Smooth muscle cell of the umbilical artery (primary cell): ENCODE measurements at places on chromosomes 7 and 10. TPM values are rescaled to one million over a fixed set of nuclear protein-coding genes. Genes with fewer than 3 reads are reported as not detected.

OPALIN gene
- total RNA-seq = not detected in 2 replicates

ELMO1 gene
- under 0.01 and 0.09 TPM in 2 replicates for total RNA-seq

OLAH gene
- total RNA-seq = 0.30 and 0.65 TPM in 2 replicates

CYP3A7 gene
- total RNA-seq = 0.30 and 1.1 TPM in 2 replicates

DRGX gene
- total RNA-seq = not detected in 2 replicates

GIMAP1 gene
- total RNA-seq = under 0.01 TPM in 1 of 2 replicates, not detected in the other

GNG11 gene
- total RNA-seq = 26.1 and 27.0 TPM in 2 replicates

ZCCHC24 gene
- total RNA-seq = 14.3 and 24.5 TPM in 2 replicates

MEOX2 gene
- total RNA-seq = under 0.01 TPM in 1 of 2 replicates, not detected in the other

GJD4 gene
- not detected in 2 replicates for total RNA-seq

FOXP2 gene
- total RNA-seq = 0.92 and 1.2 TPM in 2 replicates

LAMB4 gene
- total RNA-seq = under 0.01 and 0.05 TPM in 2 replicates

LRRC17 gene
- total RNA-seq = 28.2 and 69.2 TPM in 2 replicates

FAM107B gene
- 11.1 and 14.3 TPM in 2 replicates for total RNA-seq

SEMA4G gene
- total RNA-seq = 1.2 and 1.4 TPM in 2 replicates

SYT15B gene
- total RNA-seq = 0.05 and 1.5 TPM in 2 replicates

GFRA1 gene
- total RNA-seq = 0.30 and 0.46 TPM in 2 replicates

TFPI2 gene
- 649 and 876 TPM in 2 replicates for total RNA-seq

GTF2IRD1 gene
- total RNA-seq = 19.0 and 23.2 TPM in 2 replicates

RBM33 gene
- total RNA-seq = 25.2 and 35.5 TPM in 2 replicates

LRRC4 gene
- total RNA-seq = 0.18 TPM in 1 of 2 replicates, not detected in the other

OPN1SW gene
- total RNA-seq = not detected in 2 replicates

WEE2 gene
- total RNA-seq = not detected in 2 replicates

ABCA13 gene
- total RNA-seq = under 0.01 and 0.09 TPM in 2 replicates

TMEM176B gene
- not detected in 2 replicates for total RNA-seq

TMEM139 gene
- not detected in 2 replicates for total RNA-seq

KIAA1549 gene
- 3.6 and 4.5 TPM in 2 replicates for total RNA-seq

COL26A1 gene
- total RNA-seq = not detected in 2 replicates

DEPP1 gene
- 4.5 and 20.9 TPM in 2 replicates for total RNA-seq

MCU gene
- total RNA-seq = 27.1 and 41.9 TPM in 2 replicates

RPEL1 gene
- total RNA-seq = 0.09 TPM in 1 of 2 replicates, not detected in the other

SUN3 gene
- not detected in 2 replicates for total RNA-seq

ITPRID1 gene
- total RNA-seq = not detected in 2 replicates

ATRNL1 gene
- 0.97 and 2.7 TPM in 2 replicates for total RNA-seq

MRLN gene
- total RNA-seq = not detected in 2 replicates
